ENCODE measurements at places on chromosomes 3 and 15.

DNA sequence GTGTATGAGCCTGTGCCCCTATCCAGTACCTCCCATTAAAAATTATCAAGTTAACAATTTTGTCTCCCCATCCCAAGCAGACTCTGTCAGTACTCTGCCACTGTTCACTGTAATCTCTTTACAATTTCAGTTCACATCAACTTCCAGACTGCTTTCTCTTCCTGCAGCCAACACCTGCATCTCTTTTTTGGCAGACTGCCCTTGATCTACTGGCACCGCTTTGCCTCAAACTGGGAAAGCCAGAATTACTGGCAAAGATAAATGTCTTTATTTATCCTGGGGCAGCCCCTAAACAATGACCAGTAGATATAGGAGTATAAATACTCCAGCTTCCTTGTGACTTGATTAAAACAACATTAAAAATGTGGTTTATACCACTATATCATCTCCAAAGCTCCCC, 494.1 kb downstream of the ZNF385D start:
- DNase-seq = no peak

DNA sequence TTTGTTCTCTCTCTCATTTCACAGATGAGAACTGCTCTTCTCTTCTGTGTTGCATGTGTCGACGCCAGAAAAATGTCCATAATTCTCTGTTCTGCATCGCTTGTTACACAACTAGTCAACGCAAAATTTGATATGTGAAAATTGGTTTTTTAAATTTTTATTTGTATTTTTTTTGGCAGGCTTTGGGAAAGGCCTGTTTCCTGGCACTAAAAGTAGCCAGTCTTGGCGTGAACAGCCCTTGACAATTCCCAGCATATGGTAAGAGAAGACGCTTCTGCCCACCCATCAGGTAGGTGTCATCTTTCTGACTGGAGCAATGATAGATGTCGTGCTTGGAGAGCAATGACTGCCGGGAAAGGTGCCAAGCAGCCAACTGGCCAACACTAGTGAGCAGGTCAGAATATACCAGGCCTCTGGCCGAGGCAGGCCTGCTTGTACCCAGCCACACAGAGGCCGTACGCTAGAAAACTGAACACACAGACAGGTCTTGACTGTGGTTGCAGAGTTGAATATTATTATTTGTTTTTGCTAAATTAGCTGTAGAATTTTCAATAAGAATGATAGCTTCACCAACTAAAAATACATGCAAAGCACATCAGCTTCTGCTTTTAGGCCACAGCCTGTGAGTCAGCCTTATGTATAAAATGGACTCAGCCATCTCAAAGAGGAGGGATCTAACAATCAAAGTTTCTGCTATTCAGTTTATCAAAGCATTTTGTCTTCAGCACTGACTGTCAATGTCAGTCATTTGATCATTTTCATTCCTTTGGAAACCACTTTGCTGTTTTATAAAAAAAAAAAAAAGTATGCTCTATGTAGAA, 837.5 kb downstream of the MCTP2 start:
- no peak for DNase-seq

GRCh38 chr3:178170698-178171535, 365.3 kb upstream of the KCNMB2 start:
- DNase-seq = no peak

DNA sequence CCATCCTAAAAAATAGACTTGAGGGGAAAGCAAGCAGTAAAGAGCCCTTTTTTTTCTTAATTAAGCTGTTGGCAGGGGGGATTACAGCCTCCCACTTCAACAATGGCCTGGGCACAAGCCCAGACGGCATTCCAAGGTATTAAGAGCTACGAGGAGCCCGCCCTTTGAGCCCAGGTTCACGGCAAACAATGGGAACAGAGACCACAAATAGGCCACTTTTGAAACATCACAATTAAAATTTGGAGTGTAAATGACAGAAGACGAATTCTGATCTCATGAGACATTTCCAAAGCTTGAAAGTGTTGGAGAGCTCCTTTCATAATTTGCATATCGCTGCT, 8.9 kb downstream of the CHSY1 start:
- DNase-seq = no peak

DNA sequence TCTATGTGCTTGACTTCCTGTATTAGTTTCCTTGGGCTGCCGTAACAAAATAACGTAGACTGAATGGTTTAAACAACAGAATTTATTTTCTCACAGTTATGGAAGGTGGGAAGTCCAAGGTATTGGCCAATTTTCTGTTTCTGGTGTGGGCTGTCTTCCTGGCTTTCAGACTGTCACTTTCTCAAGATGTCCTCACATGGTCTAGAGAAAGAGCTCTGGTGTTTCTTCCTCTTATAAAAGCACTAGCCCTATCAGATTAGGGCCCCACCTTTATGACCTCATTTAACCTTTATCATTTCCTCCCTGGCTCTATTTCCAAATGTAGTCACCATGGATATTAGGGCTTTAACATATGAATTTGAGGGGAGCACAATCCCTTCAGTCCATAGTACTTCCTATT, 54.6 kb downstream of the SPRED1 start:
- no peak for DNase-seq

- no peak for DNase-seq
Observed at GRCh38 chr3:193816656-193817311, 223.8 kb downstream of the OPA1 start.

DNA sequence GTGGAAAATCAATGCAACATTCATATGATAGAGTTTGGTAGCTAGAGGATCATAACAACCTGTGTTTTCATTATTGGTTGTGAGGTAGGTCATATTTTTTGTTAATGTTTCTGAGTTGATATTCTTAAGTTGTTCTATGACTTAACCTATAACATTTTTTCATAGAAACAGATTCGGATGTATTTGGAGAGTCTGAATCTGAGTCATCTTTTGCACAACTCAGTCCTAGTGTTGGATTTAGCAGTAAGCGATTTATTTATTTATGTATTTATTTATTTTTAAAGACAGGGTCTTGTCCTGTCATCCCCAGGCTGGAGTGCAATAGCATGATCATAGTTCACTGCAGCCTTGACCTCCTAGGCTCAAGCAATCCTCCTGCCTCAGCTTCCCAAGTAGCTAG, 292.8 kb upstream of the ZNF717 start:
- DNase-seq = no peak

Measured in SJSA1 (cell line).